ENCODE measurements at places on chromosomes 11 and 22.
A peak's percentile ranks its signal among the peaks of the same experiment; 100 is the strongest.

GRCh38 chr11:17906436-17906835 lies 106.4 kb downstream of the SERGEF start:
- DNase-seq: no peak

- DNase-seq: no peak
Observed at GRCh38 chr11:60615497-60615896, 83.9 kb upstream of the MS4A8 start.

- DNase-seq: no peak
Observed at GRCh38 chr22:36228944-36229343, 10.4 kb downstream of the APOL2 start.

DNA sequence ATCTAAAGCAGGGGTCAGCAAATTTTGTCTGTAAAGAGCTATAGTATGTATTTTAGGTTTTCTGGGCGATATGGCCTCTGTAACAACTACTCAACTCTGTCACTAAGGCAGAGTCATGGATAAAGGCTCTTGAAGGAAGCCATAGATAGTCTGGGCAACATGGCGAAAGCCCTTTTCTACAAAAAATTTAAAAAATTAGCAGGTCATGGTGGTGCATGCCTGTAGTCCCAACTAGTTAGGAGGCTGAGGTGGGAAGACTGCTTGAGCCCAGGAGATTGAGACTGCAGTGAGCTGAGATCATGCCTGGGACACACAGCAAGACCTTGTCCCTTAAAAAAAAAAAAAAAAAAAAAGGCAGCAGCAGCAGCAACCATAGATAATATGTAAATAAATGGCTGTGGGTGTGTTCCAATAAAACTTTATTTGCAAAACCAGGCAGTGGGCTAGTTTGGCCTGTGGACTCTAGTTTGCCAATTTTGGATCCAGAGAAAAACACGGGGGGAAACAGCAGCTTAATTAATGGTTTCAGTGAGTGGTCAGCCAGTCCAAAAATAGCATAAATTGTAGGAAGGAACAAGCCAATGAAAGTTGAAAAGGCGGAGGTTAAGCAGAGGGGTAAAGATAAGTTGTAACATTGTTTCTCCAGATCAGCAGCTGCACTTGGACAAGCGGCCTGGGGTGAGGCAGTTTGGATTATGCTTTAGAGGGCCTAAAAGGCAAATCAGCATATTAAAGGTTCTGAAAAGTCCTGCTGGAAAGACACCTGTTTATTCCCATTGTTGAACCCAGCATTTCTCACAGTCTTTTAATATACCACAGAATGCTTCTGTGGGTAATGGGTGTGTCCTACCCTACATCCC lies 62.6 kb downstream of the KIAA1671 start:
- DNase-seq: no peak

GRCh38 chr11:32188785-32189184 lies 97.9 kb downstream of the RCN1 start:
- DNase-seq: no peak

DNA sequence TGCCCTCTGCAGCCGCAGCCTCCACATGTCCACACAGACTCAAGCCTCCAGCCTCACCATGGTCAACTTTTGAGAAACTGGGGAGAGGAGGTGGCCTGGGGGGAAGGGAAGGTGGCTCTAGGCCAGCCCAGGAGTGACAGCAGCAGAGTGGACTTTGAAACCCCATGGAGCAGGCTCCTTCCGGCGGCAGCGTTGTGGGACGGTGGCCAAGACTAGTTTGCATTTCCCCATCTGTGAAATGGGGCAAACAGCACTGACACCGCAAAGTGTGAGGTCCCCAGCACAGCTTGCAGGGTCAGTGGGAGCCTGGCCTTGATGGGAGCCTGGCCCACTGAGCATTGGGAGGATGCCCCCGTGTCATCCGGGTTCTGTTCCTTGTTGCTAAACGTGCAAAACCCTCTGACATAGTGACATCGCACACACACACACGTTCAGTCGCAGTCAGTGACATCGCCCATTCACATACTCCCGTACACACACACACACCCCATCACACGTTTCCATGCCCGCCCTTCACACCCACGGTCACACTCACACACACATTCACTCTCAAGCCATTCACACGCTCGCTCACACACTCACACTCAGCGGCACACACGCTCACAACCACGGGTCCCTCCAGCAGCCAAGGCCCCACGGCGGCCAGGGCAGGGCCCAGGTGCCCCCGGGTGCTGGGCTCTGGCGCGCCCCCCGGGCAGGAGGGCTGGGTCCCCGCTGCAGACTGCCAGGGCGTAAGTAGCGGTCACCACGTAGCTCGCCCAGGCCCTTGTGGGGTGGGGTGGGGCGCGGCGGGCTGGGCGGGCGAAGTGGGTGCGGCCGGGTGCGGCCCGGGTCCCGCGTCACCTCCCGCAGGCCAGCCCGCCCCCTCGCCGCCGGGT lies 585 bp downstream of the CYB5R3 start:
- DNase-seq: peak; percentile 63

DNA sequence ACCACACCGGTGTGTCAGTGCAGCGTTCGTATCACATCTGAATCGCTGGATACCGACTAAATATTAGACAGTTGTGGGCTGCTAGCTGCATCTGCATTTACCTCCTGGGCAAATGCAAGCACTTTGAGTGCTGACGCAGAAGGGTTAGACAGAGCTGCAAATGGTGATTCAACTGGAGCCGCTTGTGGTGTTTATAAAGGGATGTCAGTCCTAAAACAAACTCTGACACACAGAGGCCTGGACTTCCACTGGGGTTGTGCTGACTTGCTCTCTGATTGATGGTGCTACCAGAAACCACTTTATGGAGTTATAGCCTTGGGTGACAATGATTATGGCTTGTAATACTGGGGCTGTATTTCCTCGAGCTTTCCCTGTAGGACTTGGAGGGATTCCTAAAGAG lies 374.4 kb downstream of the NTM start:
- no peak for DNase-seq

GRCh38 chr11:130243816-130244215 lies 70.9 kb downstream of the ZBTB44 start:
- no peak for DNase-seq

DNA sequence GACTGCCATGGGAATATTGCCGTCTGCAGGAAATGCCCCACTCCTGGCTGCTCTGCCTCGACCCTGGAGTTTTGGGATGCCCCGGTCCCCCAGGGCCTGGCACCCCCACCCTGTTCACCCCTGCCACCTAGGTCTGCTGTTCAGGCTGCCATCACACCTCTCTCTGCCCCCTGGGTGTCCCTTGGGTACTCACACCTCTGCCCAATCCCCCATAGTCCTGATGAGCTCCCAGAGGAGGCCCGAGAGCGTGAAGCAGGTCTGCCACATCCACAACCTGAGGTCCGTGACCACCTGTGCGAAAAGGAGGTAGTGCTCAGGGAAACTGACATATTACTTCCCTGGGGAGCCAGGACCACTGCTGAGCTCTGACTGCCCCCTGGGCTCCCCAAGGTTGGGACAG lies 20.2 kb upstream of the DRICH1 start:
- DNase-seq: no peak

DNA sequence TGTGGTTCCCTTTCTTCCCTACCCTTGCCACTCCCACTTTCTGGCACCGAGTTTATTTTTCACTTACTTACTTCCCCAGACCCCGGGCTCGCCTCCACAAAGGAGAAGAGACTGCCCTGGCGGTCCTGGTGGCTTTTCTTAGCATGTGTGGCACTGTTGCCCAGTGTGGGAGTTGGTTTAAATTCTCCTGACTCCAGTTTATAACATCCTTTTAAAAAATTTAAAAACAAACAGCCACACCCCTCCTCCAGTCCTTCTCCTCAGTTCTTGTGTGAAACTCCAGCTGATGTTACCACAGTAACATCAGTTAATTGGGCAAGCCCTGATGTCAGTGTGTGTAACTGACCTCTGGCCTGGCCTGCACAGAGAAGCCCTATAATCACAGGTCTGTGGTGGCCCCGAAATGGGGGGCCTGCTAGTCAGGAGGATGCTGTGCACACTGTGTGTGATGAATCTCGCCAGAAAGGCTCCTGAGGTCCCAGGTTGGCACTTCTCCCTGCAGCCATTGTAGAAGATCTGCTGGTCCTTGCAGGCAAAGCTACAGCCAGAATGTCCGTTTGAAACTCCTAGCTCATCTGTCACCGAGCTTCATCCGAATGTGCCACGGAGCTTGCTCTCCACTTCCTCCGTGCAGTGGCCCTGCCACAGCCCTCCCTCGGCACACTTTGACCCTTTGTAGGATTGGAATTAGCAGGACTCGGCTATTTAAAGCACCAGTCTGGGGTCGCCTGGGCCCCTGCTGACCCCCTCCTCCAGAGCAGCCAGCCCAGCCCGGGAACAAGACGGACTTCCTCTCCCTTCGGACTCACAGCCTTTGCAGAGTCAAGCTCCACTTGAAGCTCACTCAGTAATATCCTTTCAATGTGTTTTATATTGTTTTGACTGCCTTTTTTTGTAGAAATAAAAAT lies 7.6 kb downstream of the YDJC start:
- no peak for DNase-seq

DNA sequence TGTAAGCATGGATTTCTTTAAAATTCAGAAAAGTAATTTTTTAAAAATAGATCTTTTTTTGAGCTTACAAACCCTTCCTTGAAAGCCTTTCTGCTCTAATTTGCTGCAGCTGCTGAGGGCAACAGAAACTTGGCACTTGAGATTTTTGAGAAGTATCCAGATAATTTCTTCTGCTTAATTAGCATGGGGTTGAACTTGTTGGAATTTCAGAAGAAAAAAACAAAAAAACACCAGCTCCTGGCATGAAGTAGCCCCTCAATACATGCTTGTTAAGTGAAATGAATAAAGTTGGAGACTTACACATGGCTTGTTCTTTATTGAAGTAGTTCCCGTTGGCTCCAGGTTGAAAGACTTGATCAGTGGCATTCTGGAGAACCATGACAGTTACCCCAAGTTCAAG lies 331.4 kb upstream of the RAG2 start:
- no peak for DNase-seq

DNA sequence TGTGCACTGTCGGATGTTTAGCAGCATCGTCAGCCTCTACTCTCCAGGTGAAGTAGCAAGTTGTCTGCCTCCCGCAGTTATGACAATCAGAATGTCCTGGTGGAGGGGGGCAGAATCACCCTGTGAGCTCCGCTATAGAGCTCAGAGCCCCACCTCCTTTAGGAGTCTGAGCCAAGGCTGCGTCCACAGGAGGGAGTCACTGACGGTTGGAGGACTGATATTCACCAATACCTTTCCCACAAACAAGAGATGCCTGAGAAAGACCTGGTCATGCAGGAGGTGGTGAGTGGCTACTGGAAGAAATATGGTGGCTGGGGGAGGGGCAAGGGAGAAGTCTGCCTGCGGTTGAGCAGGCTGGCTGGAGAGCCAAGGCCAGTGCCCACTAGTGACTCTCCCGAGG lies 41.7 kb upstream of the ADA2 start:
- no peak for DNase-seq

DNA sequence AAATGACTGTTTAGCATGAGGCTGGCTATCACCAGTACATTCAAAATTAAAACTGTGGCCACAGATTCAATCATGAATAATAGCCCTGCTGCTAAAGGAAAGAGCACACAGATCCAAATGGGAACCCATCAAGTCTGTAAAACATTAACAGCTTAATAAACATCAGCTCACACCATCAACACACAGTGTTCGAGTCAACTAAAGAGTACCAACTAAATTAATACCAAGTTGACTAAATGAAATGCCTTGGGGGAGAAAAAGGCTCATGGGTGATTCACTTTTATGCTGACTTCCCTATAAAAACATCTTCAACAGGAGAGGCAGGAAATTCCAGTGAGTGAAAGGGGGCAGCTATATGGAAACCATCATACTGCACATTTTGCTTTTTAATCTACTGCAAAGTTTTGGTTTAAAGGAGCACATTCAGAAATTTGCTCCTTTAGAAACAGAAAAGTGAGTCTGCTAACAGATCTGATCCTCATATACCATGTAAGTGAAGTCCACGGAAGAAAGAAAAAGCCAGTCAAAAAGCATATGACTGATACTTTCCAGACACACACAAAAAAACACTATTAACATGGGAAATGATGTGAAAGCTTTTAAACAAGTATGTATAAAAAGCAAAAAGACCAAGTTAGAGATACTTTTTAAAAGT lies 16.3 kb downstream of the LGR4 start:
- DNase-seq: no peak

GRCh38 chr11:32153747-32154146 lies 62.9 kb downstream of the RCN1 start:
- DNase-seq: no peak

DNA sequence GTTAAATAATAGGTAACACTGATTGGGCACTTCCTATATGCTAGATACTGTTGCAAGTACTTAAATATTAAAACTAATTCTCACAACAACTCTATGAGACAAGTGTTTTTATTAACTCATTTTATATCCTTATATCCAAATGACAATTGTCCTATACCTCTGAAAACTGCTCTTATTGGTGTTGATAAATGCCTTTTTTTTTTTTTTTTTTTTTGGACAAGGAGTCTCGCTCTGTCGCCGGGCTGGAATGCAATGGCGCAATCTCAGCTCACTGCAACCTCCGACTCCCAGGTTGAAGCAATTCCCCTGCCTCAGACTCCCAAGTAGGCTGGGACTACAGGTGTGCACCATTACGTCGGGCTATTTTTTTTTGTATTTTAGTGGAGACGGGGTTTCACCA lies 41.6 kb downstream of the MRTFA start:
- no peak for DNase-seq

DNA sequence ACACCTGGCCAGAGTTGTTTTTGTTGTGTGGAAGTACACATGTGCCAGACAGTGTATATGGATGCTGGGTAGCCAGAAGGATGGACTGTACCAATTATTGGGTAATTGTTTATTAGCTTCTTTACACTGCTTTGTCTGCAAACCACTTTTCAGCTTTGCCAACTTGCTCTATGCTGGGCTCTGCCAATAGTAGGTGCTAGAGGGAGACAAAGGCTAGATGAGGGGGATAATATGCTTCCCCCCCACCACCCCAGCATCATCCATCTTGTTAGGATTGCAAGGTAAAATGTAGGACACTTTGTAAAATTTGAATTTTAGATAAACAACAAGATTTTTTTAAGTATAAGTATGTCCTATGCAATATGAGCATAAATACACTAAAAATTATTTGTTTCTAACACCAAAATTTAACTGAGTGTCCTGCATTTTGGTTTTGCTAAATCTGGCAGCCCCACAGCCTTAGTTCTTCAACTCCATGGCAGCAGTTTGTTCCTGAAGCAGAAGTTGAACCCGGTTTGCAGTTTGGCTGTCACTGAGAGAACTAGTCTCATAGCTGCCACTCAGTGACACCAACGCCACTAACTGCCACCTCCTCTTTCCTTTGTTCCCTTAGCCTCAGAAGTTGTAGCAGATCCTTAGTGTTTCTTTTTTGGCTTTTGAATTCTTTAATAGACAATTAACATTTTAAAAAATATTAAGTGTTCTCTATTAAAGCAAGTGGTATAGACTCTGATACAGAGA lies 78.8 kb downstream of the CCDC81 start:
- no peak for DNase-seq

GRCh38 chr11:133896028-133896427 lies 50.7 kb upstream of the SPATA19 start:
- DNase-seq: no peak

GRCh38 chr22:33018232-33018864 lies 39.8 kb downstream of the SYN3 start:
- peak; percentile 26 for DNase-seq

- no peak for DNase-seq
Observed at GRCh38 chr11:116360221-116360941, 412.4 kb downstream of the BUD13 start.

GRCh38 chr11:118641397-118642019 lies 34.1 kb downstream of the PHLDB1 start:
- DNase-seq: no peak

- DNase-seq: no peak
Observed at GRCh38 chr22:45975164-45976161, 1.5 kb downstream of the WNT7B start.
